T-helper 2 cell treated with Interferon-gamma antibody and Interleukin-4, amounts not matched to agents 5 μg/mL and 100 μg/mL, for 36 hours (primary cell): ENCODE measurements at places on chromosomes 4 and X.

DNA sequence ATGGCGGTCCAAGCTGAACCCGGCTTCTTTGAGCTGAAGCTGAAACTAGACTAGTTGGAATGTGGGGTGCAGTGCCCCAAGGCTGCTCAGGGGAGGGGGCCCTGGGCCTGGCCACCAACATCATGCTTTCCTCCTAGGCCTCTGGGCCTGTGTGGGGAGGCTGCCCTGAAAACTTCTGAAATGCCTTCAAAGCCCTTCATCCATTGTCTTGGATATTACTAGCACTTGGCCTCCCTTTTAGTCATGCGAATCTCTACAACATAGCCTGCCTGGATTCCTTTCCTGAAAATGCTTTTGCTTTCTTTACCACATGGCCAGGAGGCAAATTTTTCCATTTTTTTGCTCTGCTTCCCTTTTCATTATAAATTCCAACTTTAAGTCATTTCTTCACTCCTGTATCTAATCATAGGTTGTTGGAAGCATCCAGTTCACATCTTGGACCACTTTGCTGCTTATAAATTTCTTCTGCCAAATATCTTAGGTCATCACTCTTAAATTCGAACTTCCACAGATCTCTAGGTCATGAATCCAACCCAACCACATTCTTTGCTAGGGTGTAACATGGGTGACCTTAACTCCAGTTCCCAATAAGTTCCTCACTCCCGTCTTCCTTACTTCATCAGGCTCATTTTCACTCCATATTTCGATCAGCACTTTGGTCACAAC, 103.4 kb downstream of the DDIT4L start:
- no peak for DNase-seq

DNA sequence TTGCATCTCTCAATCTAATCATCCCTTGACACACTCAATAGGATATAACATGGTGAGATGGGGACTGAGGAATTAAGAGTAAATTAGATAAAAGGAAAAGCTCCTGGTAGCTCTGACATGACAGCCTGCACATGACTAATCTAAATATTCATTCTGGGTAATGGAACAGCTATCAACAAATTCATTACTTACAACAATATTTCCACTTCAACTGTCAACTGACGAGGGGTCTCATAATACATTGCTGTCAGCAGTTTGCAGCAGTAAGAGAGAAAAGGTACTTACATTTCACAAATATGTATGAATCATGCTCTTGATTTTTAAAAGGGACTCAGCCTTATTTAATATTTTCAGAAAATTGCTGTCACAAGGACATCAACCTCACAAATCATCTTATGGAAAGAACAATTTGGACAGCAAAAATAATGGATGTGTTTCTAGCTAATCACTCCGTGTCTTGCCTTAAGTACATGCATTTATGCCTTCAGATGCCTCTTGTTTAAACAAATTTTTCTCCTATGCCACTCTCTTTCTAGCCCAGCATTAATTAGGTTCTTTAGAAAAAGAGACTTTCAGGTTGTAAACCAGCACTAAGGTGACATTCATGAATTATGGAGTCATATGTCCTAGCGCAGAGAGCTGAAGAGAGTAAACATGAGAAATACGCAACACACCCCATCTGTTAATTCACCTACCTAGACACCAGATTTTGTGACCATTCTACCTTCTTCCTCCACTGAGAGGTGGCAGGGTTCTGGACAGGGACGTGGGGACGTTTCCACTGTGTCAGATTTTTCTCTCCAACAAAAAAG, 99.6 kb upstream of the TMEM150C start:
- DNase-seq = no peak

DNA sequence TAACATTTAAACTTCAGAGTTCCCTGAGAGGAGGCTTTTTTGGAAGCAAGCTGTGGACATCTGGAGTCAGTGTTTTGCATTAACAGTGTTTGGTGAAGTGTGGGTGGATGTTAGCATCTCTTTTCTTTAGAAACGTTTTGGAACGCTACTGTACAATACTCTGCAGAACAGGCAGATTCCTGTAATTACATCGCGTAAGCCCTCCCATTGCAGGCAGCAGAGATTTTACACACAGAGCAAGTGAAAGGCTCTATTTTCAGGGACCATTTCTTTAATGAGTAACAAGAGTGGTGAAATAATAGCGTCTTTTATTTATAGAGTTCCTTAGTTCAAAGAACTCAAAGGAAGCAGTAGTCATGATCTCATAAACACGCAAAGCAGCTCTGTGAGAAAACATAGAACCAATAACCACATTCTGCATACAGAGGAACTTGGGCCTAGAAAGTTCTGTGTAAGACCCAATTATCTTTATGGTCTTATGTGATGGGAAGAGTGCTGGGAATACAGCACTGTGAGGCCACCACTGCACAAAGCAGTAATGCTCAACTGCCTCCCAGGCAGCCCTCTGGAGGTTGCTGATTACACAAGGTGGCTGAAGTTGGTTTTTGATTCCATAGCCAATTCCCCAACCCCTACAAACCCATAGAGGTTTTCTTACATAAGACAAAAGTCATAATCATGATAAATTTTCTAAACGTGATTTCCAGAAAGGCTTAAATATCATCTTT, 298.7 kb upstream of the EPHA5 start:
- DNase-seq = no peak

GRCh38 chr4:74549936-74550335, 105.0 kb downstream of the AREG start:
- no peak for DNase-seq

GRCh38 chr4:163384434-163384833, 40.7 kb downstream of the NPY5R start:
- DNase-seq = no peak

- no peak for DNase-seq
Measured at GRCh38 chrX:103099691-103100090, 6.7 kb upstream of the NXF3 start.

- DNase-seq = no peak
Measured at GRCh38 chrX:13697976-13698375, 9.0 kb downstream of the RAB9A start.

DNA sequence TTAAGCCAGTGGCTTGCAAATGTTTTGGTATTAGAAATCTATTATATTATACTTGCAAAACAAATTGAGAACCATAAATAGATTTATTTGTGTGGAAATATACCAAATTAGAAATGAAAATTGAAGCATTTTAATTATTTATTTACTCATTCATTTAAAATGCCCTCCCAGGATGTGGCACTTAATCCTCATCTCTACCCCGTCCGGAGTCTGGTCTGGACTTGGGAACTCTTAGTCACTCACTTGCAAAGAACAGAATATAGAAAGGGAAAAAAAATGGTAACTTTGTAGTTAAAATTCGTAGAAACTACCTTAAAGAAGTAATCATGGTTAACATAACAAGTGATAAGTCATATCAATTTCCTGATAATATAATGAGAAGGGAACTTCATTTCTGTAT, 775.9 kb upstream of the INTU start:
- no peak for DNase-seq

DNA sequence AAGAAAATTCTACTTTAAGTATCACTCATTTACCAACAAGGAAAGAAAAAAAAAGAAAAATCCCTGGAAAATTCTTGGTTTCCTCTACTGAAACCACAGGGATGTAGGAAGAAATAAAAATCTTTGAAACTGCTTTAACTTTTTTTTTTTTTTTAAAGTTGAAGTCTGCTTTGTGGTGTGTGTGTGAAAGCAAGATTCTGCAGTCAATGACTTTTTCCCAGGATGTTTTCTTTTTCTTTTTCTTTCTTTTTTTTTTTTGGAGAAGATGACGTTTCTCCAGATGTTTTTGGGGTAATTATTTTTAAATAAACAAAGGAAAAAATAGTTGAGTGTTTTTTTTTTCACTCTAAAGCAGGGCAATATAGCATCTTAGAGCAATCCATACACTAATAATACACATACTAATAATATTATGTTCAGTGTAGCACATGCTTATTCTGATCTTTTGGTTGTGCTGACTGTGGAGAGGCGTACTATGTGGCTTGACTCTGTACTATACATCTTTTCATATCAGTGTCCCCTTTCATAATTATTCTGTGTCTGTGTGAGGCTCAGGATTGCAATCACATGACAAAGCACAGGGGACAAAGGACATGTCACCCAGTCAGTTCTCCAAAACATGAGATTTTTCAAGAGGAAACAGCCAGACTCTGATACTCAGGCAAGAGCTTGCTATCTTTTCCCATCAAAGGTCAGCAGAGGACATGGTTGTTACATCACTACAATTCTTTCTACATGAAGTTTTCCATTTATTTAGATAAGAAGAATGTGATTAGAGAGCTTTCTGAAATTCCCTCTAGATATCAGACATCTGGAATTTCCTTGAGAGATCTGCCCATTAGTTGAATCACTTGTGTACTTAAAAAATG, 111.0 kb downstream of the PDE5A start:
- no peak for DNase-seq

GRCh38 chr4:142645475-142646108, 200.5 kb downstream of the INPP4B start:
- DNase-seq = no peak

GRCh38 chr4:140269369-140269768, 104.1 kb upstream of the SCOC start:
- DNase-seq = no peak

GRCh38 chr4:169142906-169143305, 127.8 kb downstream of the SH3RF1 start:
- no peak for DNase-seq

DNA sequence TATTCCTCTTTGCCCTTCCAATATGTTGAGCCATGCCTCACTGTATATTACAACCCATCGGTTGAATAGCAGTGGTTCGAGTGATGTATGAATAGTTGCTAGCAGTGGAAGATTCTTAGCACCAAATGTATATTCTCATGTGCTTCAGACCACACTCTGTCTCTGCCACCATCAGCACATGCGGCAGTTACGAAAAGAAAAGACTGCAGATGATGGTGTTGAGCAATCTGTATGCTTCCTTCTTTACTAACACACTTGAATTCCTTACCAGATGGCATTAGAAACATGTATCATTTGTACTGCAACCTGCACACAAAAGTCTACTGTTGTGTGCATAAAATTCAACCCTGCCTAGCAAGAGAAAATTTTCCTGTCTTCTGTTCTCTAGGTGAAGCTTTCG, 214.6 kb downstream of the ENOX2 start:
- no peak for DNase-seq

DNA sequence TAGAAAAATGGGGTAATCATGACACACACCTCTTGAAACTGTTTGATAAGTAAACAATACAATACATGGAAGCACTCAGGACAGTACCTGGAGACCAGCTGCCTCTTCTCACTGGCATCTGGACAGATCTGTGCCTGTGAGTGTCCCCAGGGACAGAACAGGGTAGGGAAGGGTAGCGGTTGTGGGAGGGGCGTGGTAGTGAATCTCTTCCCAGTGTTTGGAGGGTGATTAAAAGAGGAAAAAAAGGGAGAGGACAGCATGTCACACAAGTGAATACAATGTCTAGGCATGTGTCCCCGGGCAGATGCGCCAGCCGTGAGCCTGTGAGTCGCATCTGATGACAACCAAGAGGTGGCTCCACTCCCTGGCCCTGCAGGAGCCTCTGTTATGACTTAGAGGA, 138.8 kb upstream of the MSX1 start:
- no peak for DNase-seq

DNA sequence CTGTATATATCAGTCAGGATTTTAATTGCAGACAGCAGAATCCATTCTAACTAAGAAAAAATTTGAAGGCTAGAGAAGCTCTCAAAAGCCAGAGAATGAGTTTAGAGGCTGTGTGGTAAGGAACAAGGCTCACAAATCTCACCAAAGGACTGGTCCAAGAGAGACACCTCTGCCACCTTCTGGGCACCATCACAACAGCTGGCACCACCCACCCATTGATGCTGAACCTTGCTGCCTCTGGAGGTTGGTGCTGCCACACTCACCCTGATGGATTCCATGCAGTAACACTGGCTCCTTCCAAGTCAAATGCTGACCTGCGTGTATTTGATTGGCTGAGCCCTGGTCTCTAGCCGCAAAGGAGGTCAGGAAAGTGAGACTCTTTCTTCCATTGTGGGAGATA, 100.8 kb downstream of the BEND2 start:
- no peak for DNase-seq

DNA sequence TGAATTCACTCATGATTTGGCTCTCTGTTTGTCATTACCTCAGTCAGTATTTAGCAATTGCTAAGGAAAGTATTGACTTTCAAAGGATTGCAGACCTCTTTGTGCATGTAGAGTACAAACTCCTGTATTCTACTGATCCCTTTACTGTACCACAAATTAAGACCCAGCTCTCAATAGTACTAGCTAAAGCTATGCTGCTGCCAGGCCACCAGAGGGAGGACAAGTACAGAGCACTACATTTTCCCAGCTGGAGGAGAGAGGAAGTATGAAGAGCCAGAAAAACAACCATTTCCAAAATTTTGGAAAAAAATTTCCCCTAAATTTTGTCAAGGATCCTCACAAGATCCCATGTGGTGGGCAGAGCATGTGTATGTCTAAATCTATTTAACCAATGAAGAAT, 175.0 kb upstream of the MTMR8 start:
- DNase-seq = no peak

- DNase-seq = no peak
Measured at GRCh38 chr4:11843340-11843739, 414.6 kb upstream of the HS3ST1 start.

DNA sequence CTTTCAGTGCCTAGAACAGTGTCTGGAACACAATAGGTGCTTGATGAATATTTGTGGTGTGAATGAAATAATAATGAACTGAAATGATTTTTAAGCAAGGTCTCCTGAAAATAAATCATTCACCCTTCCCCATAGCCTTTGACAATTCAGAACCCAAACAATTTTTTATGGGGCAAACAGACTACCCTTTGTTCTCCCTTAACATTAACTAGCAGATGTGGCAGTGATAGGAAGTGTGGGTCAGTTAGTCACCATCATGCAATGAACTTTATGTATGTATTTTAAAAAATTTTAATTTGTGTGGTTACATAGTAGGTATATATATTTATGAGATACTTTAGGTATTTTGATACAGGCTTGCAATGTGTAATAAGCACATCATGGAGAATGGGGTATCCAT, 27.2 kb upstream of the CD40LG start:
- DNase-seq = no peak

DNA sequence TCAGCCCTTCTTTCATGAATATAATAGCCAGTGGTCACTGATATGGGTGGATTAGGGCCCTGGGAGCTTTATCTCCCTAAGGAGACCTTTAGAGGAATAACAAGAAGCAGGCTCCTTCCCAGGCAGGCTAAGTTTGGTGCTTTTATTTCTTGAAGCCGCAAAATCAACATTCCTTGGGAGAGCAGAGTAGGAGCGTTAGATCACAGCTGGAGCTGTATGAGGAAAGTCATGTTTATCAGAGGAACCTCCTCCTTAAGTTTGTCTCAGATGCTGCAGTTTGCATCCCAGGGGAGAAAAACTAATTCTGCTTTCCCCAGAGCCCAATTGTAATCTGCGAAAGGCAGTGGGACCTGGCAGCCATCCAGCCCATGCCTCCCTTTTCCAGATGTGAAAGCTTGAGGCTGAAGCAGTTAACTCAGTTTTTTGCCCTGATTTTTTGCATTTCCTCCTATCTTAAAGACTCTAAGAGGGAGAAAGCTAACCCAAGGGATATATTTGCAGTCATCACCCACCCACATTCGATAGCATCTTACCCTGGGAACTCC, 186.0 kb upstream of the FRMPD4 start:
- no peak for DNase-seq

- DNase-seq = no peak
Measured at GRCh38 chrX:52577464-52578173, 60.8 kb upstream of the XAGE1B start.

GRCh38 chr4:12636191-12636590, 847.9 kb downstream of the RAB28 start:
- no peak for DNase-seq
